ENCODE measurements at places on chromosomes 16 and 17. TPM values are rescaled to one million over a fixed set of nuclear protein-coding genes. Genes with fewer than 3 reads are reported as not detected.
A peak's percentile ranks its signal among the peaks of the same experiment; 100 is the strongest.

The NSMCE1 gene
- 48.6 TPM for total RNA-seq

The EME1 gene
- 3.8 TPM for total RNA-seq

The DUXB gene
- not detected for total RNA-seq

The QPRT gene
- 21.9 TPM for total RNA-seq

The C17orf50 gene
- total RNA-seq, result not detected

The KRT39 gene
- 0.41 TPM for total RNA-seq

The TP53TG3B gene
- not detected for total RNA-seq

The CXCL16 gene
- total RNA-seq, result 122 TPM

The TAF1C gene
- total RNA-seq, result 49.2 TPM

The KRTAP9-2 gene
- total RNA-seq, result not detected

The DHRS7C gene
- not detected for total RNA-seq

The TRPV3 gene
- total RNA-seq, result 0.55 TPM

DNA sequence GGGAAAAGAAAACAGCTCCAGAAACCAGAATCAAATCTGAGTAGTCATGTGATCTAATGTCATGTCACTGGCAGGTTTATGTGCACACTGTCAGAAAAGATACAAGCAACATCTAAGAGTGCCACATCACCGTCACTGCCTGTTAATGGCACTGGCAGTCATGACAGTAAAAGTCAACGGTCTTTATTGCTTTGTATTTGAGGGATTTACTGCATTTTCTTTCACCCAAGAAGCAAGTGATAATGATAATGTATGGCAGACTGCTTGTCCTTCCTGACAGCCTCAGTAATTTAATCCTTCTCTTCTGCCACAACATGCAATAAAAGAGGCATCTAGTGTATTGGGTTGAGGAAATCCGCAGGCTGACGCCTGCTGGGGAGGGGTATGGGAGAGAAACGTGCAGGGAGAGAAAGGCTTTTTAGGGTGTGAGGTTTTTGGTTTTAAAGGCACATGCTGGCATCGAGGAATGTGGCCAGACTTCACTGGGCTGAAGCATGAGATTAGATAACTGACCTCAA is 92.4 kb downstream of the RPGRIP1L start:
- no peaks in the 10 kb centered on the region for H3K27me3 ChIP-seq
- H3K4me1 ChIP-seq, result no peaks in the 10 kb centered on the region
- H3K27ac ChIP-seq, result no peak overlapping the region
- no peak for DNase-seq
- H3K36me3 ChIP-seq, result no peaks in the 10 kb centered on the region

- no peaks in the 10 kb centered on the region for H3K36me3 ChIP-seq
- no peak overlapping the region for H3K27ac ChIP-seq
- no peak for DNase-seq
- no peak overlapping the region for H3K4me3 ChIP-seq
Measured at GRCh38 chr16:50146479-50147435, 6.3 kb upstream of the TENT4B start.

- H3K36me3 ChIP-seq, result no peaks in the 10 kb centered on the region
- peaks cover 7% of the 10 kb centered on the region for H3K27me3 ChIP-seq
- no peak for DNase-seq
- peaks cover 7% of the 10 kb centered on the region for H3K4me1 ChIP-seq
- no peak overlapping the region for H3K4me3 ChIP-seq
Measured at GRCh38 chr16:88535857-88536222, 34.4 kb upstream of the ZC3H18 start.

DNA sequence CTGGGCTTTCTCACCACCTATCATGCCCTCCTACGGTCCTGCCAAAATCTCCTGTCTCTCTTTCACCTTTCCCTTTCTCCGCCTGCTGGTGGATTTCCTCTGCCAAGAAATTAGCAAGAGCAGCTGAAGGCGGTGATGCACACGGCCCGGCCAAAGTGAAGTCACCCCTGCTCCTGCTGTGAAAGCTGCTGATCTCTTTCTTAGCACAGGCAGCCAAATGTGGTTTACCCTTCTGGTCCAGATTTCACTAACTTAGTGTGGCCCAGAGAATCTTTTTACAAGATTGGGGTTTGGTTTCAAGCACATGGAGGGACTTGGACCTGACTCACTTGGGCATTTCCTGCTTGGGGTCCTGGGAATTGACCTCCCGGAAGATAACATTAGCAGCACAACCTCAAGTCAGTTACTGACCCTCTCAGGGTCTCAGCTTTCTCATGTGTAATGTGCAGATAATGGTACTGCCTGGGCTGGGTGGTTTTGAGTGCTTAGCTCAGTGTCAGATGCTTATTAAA is 155.7 kb downstream of the SOCS1 start:
- peak overlapping the region; percentile 42 for H3K27ac ChIP-seq
- DNase-seq, result no peak
- no peaks in the 10 kb centered on the region for H3K36me3 ChIP-seq
- H3K27me3 ChIP-seq, result no peaks in the 10 kb centered on the region

DNA sequence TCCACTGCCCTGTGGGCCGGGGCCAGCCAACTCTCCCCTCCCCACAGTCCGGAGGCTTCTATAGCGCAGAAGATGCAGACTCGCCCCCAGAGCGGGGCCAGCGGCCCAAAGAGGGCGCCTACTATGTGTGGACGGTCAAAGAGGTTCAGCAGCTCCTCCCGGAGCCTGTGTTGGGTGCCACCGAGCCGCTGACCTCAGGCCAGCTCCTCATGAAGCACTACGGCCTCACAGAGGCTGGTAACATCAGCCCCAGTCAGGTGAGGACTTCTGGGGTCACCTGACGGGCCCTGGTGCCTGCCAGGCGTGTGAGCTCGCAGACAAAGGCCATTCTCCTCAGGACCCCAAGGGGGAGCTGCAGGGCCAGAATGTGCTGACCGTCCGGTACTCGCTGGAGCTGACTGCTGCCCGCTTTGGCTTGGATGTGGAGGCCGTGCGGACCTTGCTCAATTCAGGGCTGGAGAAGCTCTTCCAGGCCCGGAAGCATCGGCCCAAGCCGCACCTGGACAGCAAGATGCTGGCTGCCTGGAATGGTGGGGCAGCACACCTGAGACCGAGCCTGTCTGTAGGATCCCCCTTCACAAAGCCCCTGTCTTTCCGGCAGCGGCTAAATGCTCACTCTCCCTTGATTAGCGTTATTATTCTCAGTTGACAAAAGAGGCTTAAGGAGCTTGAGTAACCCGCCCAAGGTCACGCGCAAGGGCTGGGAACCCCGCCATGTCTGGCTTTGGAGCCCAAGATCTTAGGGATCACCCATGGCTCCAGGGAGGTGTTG is 3.9 kb downstream of the SPATA20 start:
- H3K36me3 ChIP-seq, result peaks cover 9% of the 10 kb centered on the region
- H3K27me3 ChIP-seq, result no peaks in the 10 kb centered on the region
- H3K4me1 ChIP-seq, result peaks cover 7% of the 10 kb centered on the region
- H3K27ac ChIP-seq, result no peak overlapping the region
- H3K4me3 ChIP-seq, result no peak overlapping the region

- H3K27me3 ChIP-seq, result no peaks in the 10 kb centered on the region
- DNase-seq, result peak; percentile 86
- H3K4me1 ChIP-seq, result peaks cover 26% of the 10 kb centered on the region
- H3K27ac ChIP-seq, result no peak overlapping the region
Measured at GRCh38 chr17:19384723-19385391, 2.1 kb downstream of the MFAP4 start.

DNA sequence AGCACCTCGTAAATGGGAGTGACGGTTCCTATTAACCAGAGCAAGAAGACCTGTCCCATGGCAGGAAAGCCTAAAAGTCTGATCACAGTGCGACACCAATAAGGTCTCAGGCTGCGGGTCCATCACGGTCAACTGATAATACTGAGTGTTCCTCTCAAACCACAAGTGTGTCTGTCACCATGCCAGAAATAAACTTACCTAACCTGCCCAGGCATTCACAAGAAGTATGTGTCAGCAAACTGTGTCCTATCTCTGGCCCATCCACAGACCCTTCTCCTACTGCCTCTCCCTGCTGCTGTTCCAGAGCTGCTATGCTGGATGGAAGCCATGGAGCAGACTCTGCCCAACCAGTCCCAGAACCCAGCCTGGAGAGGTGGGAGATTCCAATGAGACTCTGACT is 73.5 kb downstream of the ZNF423 start:
- no peaks in the 10 kb centered on the region for H3K36me3 ChIP-seq
- H3K4me3 ChIP-seq, result no peak overlapping the region
- DNase-seq, result no peak
- H3K27me3 ChIP-seq, result no peaks in the 10 kb centered on the region
- no peak overlapping the region for H3K27ac ChIP-seq

GRCh38 chr17:72452286-72453173 is 331.7 kb downstream of the SOX9 start:
- H3K27me3 ChIP-seq, result no peaks in the 10 kb centered on the region
- H3K4me3 ChIP-seq, result no peak overlapping the region
- no peaks in the 10 kb centered on the region for H3K4me1 ChIP-seq
- no peak overlapping the region for H3K27ac ChIP-seq
- no peaks in the 10 kb centered on the region for H3K36me3 ChIP-seq

DNA sequence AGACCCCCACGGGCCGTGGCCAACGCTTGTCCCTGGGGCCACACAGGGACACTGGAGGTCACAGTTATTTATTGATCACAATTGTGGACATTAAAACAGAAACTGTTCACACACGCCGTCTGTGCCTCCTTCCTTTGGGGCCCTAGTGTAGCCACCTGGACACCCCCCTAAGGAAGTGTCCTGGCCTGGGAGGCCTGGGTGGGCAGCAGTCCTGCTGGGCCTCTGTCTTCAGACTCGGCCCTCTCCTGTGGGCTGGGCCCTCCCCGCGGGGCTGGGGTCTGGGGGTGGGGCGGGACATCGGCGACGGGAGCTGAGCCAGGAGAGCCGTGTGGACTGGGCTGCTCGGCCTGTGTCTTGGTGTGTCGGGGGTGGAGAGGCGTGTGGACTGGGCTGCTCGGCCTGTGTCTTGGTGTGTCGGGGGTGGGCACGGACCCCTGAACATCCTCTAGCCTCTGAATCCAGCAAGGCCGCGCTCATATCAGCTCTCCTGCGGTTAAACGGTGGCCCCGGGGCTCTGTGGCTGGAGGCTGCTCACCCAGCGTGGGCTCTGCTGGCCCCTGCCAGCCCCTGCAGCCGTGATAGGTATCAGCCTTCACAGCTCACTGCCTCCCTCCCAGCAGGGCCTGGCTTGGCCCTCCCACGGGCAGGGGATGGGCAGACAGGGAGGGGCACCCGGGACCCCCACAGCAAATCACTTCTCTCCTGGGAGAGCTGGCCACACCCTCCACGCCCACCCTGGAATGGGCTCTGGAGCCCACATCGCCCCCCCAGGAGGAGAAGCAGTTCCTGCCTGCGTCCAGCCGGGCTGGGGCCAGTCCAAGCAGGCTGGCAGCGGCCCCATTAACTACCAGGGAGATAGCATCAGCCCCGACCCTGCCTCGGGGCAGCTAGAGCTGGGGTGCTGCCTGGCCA is 1.1 kb upstream of the NHLRC4 start:
- no peaks in the 10 kb centered on the region for H3K36me3 ChIP-seq
- no peak for DNase-seq
- no peak overlapping the region for H3K4me3 ChIP-seq
- H3K27ac ChIP-seq, result no peak overlapping the region
- H3K4me1 ChIP-seq, result peaks cover 35% of the 10 kb centered on the region

DNA sequence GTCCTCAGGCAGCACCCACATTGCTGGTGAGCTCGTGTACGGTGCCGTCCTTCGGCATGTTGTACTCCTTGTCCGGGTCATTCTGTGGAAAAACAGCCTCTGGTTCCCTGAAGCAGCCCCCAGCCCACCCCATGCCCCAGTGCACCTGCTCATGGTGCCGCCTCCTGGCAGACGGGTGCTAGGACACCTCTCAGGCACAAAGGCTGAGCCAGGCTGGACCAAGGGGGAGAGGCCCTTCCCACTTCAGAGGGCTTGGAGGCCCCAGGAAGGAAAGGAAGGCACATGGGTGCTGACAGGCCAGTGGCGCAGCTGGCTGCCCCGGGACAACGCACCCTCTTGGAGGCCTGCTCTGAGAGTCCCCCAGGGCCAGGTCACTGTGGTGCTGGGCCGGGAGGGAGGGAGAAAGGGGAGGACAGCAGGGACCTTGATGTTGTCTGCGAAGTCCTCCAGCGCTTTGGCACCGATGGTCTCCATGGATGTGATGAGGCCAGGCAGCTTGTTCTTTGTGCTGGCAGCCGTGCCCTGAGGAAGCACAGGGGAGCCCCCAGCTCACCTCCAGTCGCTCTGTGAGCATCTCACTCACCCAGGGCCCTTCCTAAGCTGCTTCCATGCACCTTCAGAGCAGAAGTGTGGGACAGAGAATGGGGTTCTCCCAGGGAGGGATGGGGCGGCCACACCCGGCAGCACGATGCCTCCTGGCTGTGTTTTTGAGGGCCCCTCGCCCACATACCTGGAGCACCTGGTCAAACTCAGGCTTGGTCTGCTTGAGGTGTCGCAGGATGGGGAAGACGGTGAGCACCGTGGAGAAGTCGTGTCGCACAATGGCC is 9.3 kb downstream of the ZACN start:
- peaks cover 100% of the 10 kb centered on the region for H3K36me3 ChIP-seq
- no peak overlapping the region for H3K27ac ChIP-seq
- DNase-seq, result no peak

- no peaks in the 10 kb centered on the region for H3K4me1 ChIP-seq
- H3K27ac ChIP-seq, result no peak overlapping the region
- H3K27me3 ChIP-seq, result no peaks in the 10 kb centered on the region
Measured at GRCh38 chr17:12282056-12282455, 261.4 kb downstream of the MAP2K4 start.

GRCh38 chr17:71184716-71185115 is 936.1 kb upstream of the SOX9 start:
- no peaks in the 10 kb centered on the region for H3K27me3 ChIP-seq
- no peak for DNase-seq
- H3K36me3 ChIP-seq, result no peaks in the 10 kb centered on the region
- no peak overlapping the region for H3K4me3 ChIP-seq
- no peaks in the 10 kb centered on the region for H3K4me1 ChIP-seq

DNA sequence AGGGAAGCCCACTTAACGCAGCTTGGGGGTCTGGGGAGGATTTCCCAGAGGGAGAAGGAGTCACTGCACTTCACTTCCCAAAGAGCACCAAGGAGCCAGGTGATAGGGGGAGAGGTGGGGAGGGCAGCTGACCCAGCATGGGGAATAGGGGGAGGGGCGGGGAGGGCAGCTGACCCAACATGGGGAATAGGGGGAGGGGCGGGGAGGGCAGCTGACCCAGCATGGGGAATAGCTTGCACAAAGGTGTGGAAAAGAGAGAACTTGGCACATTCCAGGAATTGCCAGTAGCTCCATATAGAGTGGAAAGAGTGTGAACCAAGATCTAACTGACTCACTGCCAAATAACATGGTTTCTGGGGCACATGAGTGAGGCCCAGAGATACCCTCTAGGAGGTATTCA is 110.3 kb downstream of the CCT6B start:
- H3K4me1 ChIP-seq, result no peaks in the 10 kb centered on the region
- no peak for DNase-seq
- no peak overlapping the region for H3K4me3 ChIP-seq
- H3K27me3 ChIP-seq, result peaks cover 10% of the 10 kb centered on the region
- no peaks in the 10 kb centered on the region for H3K36me3 ChIP-seq
- no peak overlapping the region for H3K27ac ChIP-seq

GRCh38 chr17:44767493-44767892 is 8.7 kb downstream of the ADAM11 start:
- H3K4me3 ChIP-seq, result no peak overlapping the region
- no peak for DNase-seq
- no peaks in the 10 kb centered on the region for H3K36me3 ChIP-seq
- peaks cover 38% of the 10 kb centered on the region for H3K27me3 ChIP-seq

DNA sequence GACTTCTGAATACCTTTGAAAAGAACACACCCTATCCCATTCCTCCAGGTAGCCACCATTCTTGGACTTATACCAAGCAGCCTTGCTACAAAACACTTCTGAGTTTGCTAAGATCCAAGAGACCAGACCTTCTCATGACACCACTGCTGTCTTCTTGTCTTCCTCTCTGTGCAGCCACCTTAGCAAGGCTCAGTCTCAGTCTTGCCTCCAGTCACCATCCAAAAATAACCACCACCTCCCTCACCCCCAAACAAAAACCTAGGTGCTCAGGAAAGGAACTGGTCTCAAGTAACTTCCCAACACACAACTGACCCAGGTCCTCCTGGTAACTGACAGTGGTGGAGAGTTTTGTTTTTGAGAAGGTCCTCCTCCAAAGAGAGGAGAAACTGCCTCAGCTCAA is 90.9 kb upstream of the CORO6 start:
- no peak overlapping the region for H3K4me3 ChIP-seq
- no peaks in the 10 kb centered on the region for H3K36me3 ChIP-seq
- no peaks in the 10 kb centered on the region for H3K27me3 ChIP-seq

All from left lung (tissue), 14 donors.